ENCODE measurements at places on chromosomes 16 and 17.

DNA sequence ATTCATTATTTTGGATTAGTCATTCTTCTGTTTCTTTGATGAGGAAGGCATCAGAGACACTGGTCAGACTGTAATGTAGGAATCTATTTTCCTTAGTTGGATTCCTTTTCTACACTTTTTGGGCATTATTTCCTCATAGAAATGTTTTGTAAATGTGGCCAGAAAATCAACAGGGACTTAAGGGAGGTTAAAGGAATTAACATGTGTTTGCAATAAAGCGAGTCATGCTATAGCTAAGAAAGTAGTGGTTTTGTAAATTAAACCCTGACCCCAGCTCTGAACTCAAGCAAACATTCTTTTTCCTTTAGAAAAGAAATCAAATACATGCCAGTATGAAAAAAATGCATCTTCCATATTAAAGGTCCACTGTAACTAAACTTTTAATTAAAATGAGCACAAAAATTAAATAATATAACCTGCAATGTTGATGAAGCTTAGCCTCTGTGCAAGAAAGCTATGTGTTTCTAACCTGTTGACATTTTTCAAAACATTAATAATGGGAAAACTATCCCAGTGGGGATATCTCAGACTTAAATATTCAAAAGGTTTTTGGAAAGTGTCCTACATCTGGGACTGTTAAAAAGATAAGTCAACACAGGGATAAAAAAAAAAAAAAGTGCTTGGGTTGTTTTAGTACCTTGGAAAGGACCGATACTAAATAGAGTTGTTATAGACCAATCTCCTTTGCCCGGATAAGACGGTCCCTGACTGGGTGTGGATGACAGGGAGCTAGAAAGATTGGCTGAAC lies 428.0 kb downstream of the CA10 start:
- DNase-seq: no peak

DNA sequence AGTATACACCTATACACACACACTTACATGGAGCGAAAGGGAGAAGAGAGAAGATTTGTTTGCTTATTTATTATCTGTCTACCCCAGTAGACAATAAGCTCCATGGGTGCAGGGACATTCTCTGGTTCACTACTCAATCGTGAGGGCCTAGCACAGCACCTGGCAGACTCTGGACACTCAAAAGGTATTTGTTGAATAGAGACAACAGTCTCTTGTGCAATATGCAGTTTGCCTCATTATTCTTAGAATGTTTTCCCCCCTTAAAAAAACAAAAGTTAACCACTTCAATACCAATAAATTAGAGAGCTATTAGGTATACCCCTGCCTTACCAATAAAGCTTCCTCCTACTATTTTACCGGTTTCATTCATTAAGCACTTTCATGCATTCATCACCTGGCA lies 2.0 kb downstream of the AKAP10 start:
- no peak for DNase-seq

GRCh38 chr16:10992797-10993196 lies 48.4 kb downstream of the CLEC16A start:
- DNase-seq: no peak

DNA sequence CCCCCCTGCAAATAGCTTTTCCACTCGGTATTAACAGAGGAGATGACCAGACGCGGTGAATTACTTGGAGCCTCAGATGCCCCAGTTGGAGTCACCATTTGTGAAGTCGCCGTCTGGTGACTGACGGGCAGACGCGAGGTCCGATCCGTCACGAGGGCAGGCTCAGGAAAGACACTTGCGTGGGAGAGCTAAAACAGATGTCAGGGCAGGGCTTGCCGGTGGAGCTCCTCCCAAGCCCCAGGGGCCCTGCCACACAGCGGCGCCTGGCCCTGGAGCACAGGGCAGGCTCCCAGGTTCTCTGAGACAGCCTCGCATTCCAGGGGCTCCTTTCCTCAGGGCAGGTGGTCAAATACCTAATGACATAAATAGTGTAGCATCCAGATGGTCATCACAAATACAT lies 348.3 kb downstream of the C16orf95 start:
- no peak for DNase-seq

GRCh38 chr16:24728891-24729242 lies 584 bp upstream of the TNRC6A start:
- DNase-seq: no peak

GRCh38 chr17:35189291-35189690 lies 4.9 kb downstream of the SLC35G3 start:
- DNase-seq: no peak

DNA sequence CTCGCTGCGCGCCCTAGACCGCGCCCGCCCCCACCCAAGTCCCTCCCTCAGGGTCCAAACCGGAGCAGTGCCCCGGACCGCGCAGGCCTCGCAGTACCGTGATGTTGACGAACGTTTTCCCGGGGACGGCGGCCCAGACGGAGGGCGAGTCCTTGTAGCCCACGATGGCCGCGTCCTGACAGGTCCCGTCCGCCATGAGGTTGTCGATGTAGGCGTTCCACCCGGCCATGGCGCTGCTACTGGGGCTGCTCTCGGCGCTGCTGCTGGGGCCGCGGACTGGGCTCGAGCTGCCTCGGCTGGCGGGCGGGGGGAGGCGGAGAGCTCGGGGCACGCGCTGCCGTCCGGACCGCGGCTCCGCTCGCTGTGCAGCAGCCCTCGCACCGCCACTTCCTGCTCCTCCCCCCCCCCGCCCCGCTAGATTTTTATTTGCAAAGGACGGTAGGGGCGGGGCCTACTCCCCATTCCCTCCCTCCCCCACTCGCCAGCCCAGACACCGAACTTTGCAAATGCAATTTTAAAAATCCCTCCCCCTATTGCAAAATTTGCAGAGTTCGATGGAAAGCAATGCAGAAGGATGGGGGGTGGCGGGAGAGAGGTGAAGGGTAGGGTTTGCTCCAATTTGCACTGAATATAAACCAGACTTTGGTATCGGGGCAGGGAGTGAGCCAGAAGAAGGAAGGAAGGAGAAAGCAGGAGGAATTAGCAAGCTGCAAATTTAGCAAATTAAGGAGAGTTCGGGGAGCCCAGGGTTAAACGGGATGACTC lies at the start of gene PFN1:
PFN1 (minus strand) TSS at position 365 of the 765 bp plus-strand sequence; CDS start at position 229, 136 bp downstream.
- DNase-seq: no peak

DNA sequence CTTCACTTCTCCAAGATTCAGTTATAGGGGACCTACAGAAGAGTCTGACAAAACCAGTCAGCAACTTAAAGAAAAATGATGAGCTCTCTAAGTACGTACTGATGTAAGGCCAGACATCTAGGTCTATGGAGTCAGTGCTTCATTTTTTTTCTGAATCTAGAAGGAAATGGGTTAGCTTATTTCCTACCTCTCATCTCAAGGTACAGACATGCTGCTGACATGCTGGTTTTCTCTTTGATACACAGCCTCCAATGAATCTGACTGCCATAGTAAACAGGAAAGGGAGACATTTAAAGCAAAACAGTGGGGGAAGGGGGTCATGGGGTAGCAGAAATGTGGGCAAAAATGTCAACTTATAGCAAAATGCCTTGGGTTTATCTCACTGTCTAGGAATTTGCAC lies 16.4 kb downstream of the CDR2 start:
- DNase-seq: no peak

- no peak for DNase-seq
These were observed 2.1 kb upstream of the ENGASE start for GRCh38 chr17:79072544-79072943.

DNA sequence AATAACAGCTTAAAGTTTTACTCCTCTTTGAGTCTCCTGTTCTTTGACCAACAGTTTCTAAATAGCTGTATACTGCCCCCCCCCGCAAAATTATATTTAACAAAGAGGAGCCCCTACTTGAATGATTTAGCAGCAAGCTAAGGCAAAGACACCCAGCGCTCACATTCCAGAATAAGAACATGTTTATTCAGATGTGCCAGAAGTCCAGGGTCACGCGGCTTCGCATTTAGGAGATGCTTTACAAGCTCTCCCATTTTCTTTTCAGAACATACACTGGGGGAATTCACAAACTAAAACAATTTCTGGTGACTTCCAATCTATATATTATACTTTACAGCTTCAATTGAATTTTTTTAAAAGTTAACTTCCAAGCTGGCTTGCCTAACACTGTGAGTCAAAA lies 5.3 kb downstream of the PLD6 start:
- no peak for DNase-seq

- DNase-seq: no peak
These were observed 13.3 kb upstream of the IL17C start for GRCh38 chr16:88624977-88625576.

- DNase-seq: no peak
These were observed 70.2 kb downstream of the IRF8 start for GRCh38 chr16:85969159-85969558.

DNA sequence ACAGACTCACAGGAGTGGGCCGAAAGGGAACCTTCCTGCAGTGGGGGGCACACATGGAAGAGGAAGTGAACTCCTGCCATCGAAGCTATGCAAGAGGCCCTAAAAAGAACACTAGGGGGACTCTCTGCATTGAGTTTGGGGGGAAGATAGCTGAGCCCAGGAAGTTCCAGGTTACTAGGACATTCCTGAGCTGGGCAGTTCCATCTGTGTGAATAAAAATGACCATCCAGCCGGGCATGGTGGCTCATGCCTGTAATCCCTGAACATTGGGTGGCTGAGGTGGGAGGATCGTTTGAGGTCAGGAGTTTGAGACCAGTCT lies 211.8 kb downstream of the ZNF423 start:
- no peak for DNase-seq
